Activated gamma-delta T cell (primary cell): ENCODE measurements at places on chromosomes 3 and 15.
A peak's percentile ranks its signal among the peaks of the same experiment; 100 is the strongest.

GRCh38 chr15:64895285-64896065 is 16.2 kb upstream of the ANKDD1A start:
- DNase-seq = no peak

GRCh38 chr15:85726454-85726853 is 68.3 kb downstream of the KLHL25 start:
- DNase-seq = no peak

- peak; percentile 78 for DNase-seq
Measured at GRCh38 chr3:50327943-50328691, at the start of gene TUSC2. TUSC2 (minus strand) TSS chr3:50328223; CDS start chr3:50328099, 124 bp downstream.

DNA sequence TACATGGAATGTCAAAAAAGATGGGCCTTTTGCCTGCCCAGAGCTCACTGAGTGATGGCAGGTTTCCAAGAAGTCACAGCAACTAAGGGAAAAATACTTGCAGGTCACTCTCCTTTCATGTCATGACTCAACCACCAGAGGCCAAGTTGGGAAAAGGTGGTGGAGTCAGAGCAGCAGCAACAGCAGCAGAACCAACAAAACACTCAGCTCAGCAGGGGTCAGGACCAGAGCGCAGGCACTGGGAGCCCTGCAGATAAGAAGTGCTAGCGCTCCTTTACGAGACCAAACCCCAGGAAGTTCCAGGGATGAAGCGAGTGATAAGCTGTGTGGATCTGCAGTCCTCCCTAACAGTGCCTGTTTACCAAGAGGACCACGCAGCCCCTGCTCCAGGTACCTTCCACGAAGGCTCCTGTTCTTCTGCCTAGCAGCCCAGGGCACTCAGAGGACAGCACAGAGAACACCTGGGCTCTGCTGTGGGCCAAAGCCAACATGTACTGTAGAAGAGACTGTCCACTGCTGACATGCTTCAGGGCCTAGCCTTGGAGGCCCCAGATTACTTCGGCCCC is 26.0 kb downstream of the POC1A start:
- no peak for DNase-seq

DNA sequence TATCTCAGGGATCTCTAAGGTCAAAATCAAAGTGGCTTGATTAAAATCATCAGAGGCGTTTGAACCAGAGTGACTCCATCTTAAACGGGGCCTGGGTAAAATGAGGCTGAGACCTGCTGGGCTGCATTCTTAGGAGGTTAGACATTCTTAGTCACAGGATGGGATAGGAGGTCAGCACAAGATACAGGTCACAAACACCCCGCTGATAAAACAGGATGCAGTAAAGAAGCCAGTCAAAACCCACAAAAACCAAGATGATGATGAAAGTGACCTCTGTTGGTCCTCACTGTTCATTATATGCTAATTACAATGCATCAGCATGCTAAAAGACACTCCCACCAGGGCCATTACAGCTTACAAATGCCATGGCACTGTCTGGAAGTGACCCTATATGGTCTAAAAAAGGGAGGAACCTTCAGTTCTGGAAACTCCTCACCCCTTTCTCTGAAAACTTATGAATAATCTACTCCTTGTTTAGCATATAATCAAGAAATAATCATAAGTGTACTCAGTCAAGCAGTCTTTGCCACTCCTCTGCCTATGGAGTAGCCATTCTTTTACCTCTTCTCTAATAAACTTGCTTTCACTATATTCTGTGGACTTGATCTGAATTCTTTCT is 143.3 kb upstream of the SLCO3A1 start:
- no peak for DNase-seq

GRCh38 chr3:140704733-140705132 is 26.9 kb downstream of the TRIM42 start:
- no peak for DNase-seq

GRCh38 chr3:53830944-53831343 is 15.3 kb downstream of the CHDH start:
- DNase-seq = no peak

GRCh38 chr3:124268355-124268754 is 276.4 kb upstream of the ROPN1 start:
- no peak for DNase-seq
